ENCODE measurements at places on chromosomes 1 and 21.

DNA sequence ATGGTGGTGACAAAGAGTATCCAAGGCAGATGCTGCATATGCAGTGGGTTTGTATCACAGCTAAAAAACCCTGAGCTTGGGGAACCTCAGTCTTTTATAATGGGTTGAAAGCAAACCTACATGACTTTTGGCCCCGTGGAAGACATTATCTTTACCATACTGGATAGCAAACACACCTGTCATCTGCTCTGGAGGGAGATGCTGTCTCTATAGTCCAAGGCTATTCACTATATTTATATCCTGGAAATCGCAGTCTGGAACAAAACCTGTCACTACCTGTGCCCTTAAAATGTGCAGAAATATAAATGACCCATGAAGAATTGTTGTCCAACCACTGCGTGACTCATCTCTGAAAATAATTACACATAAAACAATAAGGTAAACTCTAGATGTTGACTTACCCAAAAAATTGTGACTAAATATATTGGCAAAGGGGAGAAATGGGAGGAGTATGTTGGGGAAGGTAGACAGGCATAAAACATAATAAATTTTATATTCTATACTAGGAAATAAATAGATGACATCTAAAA, 121.0 kb upstream of the CXADR start:
- DNase-seq: no peak

GRCh38 chr1:86499987-86500593, 31.4 kb downstream of the CLCA1 start:
- DNase-seq: peak; percentile 49

DNA sequence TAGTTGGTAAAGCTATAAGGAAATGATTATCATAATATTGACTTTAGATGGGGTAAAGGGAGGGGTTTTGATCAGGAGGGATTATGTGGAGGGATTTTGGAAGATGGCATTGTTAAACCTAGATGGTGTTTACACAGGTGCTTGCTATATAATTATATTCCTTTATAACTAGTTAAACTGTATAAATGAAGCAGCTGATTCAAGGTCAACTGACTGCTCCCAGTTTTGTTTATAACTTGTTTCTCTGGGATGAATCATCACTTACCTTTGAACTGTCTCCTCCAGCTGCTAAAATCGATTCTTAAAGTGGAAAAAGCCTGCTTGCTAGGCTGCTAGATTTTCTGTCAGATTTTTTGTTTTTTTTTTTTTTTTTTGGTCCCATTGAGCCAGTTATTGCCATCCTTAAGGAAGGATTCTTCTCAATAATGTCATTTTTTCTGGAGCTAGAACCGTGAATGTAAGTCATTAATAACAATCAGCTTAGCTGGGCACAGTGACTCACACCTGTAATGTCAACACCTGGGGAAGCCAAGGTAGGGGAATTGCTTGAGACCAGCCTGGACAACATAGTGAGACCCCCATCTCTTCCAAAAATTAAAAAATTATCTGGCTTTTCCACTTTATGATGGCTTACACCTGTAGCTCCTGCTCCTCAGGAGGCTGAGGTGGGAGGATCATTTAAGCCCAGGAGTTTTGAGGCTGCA, 153.2 kb downstream of the PIK3R3 start:
- DNase-seq: no peak

DNA sequence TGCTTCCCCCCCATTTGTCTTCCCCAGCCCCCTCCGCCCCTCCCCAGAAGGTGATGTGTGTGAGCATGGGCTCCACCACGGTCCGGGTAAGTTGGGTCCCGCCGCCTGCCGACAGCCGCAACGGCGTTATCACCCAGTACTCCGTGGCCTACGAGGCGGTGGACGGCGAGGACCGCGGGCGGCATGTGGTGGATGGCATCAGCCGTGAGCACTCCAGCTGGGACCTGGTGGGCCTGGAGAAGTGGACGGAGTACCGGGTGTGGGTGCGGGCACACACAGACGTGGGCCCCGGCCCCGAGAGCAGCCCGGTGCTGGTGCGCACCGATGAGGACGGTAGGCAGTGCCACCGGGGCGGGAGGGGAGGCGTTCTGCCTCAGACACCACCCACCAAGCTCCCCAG, 52.2 kb upstream of the KDM4A start:
- DNase-seq: no peak

GRCh38 chr21:32819694-32820093, 48.1 kb upstream of the PAXBP1 start:
- no peak for DNase-seq

GRCh38 chr1:15916916-15917315, 59.0 kb downstream of the ZBTB17 start:
- DNase-seq: no peak

- no peak for DNase-seq
Observed at GRCh38 chr1:44485229-44485933, 80.3 kb downstream of the RNF220 start.
